HFFc6 (cell line): ENCODE measurements at places on chromosomes 12 and 14. TPM values are rescaled to one million over a fixed set of nuclear protein-coding genes. Genes with fewer than 3 reads are reported as not detected.

The RHEBL1 gene
- 0.71 to 0.95 TPM (median 0.76 TPM) in 3 replicates for total RNA-seq

The TMEM52B gene
- 0.87 to 1.7 TPM (median 1.5 TPM) in 3 replicates for total RNA-seq

The TEX52 gene
- total RNA-seq = not detected in 2 replicates

The PSMC6 gene
- 83.2 to 105 TPM (median 95.1 TPM) in 3 replicates for total RNA-seq

The GPR65 gene
- 0.07 to 0.32 TPM in 2 of 3 replicates, not detected in the other for total RNA-seq
